Left renal pelvis (tissue), 4 donors: ENCODE measurements at places on chromosomes 3 and 15.

- no peak for DNase-seq
Observed at GRCh38 chr3:62361824-62362223, 11.5 kb downstream of the FEZF2 start.

GRCh38 chr3:195080125-195080524 lies 190.8 kb downstream of the XXYLT1 start:
- no peak for DNase-seq

- no peak for DNase-seq
Observed at GRCh38 chr3:180922242-180922641, 9.8 kb downstream of the FXR1 start.

DNA sequence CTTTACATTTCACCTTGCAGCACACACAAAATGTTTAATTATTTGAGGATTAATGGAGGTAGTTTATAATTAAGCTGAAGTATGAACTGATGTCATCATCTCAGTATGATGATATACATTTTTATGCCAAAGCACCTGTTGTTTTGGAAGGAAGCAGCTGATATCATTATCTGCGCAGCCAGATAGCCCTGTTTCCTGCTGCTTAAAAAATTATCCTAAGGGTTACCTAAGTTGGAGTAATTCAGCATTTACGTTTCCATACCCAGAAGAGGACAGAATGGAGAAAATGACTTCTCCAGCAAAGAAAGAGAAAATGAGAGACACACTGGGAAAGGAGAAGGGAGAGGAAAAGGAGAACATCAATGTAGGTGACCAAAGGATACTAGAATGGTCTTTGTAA lies 370.3 kb upstream of the PLSCR5 start:
- DNase-seq: no peak
